ENCODE measurements at places on chromosomes 5 and 9.

GRCh38 chr9:10026443-10026984 is 586.3 kb downstream of the PTPRD start:
- DNase-seq = peak; percentile 100

DNA sequence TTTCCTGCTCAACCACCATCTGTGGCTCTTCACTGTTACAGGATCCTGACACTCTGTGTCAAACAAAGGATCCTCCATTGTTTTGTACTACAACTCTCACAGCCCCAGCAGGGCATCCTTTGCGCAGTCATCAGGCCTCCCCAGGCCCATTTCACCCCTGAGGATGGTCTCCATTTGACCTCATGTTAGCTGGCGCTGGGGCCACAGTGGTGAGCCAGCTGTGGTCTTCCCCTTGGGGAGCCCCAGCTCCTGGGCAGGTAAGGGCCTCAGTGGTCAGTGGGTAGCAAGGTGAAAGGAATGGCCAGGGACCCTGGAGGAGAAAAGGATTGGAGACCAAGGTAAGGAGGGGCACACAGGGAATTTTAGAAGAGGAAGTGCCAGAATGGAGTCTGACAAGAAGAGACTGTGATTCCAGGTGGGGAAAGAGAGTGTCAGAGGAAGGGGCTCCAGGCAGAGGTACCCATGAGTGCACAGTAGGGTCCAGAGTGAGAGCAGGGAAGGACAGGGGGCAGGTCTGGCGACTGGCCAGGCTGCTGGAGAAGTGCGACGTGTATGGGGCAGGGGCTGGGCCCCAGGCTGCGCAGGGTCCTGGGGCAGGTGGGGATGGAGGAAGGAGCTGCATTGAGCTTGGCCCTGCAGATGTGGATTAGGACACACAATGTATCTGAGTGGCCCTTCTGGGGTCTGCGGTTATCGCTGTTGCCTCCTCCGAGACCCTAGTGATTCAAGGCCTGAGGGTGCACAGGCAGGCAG is 109.9 kb downstream of the PHF2 start:
- DNase-seq = no peak

GRCh38 chr5:127505905-127506304 is 11.5 kb upstream of the PRRC1 start:
- peak; percentile 13 for DNase-seq

- DNase-seq = peak; percentile 42
These were observed 84.9 kb downstream of the TRPM3 start for GRCh38 chr9:71036501-71036900.

DNA sequence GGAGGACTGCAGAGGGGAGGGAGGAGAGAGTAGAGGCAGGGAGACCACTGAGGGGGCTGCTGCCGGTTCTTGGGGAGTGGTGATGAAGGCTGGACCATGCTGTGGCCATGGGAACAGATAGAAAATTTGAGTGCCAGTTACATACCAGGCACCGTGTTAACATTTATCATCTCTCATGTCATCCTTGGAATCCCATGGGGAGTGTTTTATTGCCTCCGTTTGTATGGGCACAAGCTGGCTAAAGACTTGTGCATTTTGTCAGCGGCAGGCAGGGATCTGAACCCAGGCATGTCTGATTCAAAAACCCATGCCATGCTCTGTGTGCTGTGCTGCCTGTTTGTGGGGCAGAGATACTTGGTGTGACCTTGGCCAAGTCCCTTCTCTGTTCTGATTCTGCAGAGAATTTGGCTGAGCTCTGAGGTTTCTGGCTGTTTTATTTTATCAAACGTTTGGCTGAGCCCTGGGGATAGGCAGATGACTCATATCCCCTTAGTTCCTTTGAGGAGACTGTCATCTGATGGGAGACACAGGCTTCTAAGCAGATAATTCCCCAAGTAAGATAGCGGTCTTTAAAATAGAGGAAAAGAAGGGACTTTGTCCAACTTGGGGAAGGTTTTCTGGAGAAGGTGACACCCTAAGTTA is 22.2 kb downstream of the COL27A1 start:
- peak; percentile 49 for DNase-seq

GRCh38 chr9:31078175-31078574 is 1306.3 kb upstream of the ACO1 start:
- DNase-seq = peak; percentile 7

- no peak for DNase-seq
These were observed 104.4 kb downstream of the SMARCA2 start for GRCh38 chr9:2119566-2119965.

DNA sequence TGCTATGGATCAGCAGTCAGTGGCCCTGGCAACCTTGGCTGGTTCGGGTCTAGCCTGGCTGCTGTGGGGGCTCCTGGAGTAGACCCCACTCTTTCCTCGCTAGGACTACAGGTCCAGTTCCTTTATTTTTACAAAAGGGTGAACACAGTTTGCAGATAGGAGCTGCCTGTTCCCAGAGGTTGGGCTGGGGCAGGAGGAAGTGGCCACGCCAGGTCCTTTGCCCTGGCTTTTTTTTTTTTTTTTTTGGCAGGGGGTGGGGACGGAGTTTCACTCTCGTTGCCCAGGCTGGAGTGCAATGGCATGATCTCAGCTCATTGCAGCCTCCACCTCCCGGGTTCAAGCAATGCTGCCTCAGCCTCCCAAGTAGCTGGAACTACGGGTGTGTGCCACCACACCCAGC is 7.9 kb downstream of the SLC2A6 start:
- DNase-seq = peak; percentile 18

GRCh38 chr5:150757087-150757649 is 1.6 kb downstream of the DCTN4 start:
- no peak for DNase-seq

DNA sequence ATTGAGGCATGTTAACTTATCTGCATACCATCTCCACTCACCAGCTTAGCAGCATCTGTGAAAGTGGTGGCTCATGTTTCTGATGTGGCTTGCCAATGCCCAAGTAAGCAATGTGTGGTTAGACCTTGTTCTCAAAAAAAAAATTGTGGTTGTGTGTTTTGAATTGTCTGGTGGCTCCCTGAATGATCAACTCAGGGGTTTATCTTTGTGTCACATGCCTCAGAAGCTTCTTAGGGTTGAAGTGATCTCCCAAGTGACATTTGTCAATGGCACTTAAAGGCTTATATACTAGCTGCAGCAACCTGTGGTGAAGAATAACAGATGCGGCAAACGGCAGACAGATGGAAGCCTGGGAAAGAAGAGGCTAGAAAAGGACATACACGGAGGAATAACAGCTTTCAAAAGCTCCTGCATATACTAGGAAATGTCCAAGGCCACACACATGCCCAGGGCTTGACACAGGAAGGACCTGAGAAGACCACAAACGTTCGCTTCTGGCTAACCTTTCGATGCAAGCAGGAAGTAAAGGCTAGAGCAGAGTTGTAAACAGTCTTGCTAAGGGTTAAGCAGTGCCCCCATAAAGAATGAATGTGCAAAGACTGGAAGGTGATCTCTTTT is 42.2 kb upstream of the FSD1L start:
- peak; percentile 94 for DNase-seq

DNA sequence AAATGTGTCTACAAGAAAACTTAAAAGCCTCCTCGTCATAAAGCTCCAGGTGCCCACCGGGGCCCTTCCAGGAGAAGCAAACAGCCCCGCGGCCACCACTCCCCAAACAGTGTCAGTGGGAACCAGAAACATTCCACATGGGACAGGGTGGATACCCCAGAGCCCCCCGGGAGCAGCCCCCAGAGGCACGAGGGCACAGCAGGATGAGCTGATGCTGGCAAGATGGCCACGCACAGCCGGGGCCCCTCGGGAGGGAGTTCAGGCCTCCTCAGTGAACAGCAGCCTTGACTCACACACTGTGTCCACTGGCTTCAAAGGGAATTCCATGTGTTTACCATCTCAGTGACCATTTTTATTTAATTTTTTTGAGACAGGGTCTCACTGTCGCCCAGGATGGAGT is 10.5 kb downstream of the EXD3 start:
- no peak for DNase-seq

- DNase-seq = peak; percentile 45
These were observed 16.8 kb upstream of the DAB2IP start for GRCh38 chr9:121634329-121635261.

Data from OCI-M1 (cell line).